ENCODE measurements at places on chromosomes 6 and 20.

DNA sequence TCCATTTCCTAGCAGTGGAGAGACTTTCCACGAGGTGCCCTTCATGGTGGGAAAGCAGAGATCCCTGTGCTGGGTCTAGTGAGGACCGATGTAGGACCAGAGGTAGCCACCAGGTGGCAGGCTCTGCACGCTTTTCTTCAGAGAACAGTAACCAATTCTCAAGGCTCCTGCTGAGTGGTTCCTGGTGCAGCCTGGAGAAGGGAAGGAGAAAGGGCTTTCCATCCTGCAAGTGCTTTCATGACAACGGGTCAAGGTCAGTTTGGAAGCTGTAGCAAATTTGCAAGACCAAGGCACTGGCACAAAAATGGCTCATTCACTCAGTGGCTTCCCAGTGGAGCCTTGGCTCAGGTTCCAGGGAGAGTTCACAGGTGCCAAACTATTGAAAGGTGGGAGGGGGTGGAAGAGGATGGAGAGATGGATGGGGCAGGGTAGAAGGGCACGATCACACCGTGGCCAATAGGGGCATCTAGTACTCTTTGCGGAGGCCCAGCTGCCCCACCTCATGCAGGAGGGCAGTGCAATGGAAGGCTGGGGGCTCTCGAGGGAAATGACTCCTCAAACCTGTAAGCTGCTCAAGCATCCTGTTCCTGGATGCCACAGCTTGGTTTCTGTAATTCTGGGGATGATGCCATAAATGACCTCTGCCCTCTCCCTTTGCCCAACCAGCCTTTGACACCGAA, 25.5 kb upstream of the KCNK16 start:
- peak; percentile 81 for DNase-seq

GRCh38 chr6:79070206-79070825, 7.7 kb downstream of the PHIP start:
- DNase-seq = no peak

GRCh38 chr6:89138173-89138572, 7.7 kb upstream of the PM20D2 start:
- DNase-seq = no peak

DNA sequence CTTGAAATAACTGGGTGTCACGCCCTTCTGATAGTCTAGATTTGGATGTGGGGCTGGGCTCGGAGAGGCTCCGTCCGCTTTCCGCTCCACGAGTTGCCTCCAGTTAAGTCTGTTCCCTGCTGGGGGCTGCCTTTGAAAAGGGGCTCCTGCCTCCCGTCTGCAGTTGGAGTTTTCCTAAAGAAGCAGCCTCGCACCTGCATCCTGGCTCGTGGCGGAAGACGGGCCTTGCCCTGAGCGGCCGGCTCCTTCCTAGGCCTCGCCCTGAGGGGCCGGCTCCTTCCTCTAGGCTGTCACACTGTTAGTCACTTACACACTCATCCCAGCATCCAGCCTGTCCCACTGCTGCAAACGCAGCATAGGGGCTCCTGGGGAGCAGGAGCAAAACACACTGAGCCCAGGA, 74.4 kb downstream of the SMOC2 start:
- no peak for DNase-seq

DNA sequence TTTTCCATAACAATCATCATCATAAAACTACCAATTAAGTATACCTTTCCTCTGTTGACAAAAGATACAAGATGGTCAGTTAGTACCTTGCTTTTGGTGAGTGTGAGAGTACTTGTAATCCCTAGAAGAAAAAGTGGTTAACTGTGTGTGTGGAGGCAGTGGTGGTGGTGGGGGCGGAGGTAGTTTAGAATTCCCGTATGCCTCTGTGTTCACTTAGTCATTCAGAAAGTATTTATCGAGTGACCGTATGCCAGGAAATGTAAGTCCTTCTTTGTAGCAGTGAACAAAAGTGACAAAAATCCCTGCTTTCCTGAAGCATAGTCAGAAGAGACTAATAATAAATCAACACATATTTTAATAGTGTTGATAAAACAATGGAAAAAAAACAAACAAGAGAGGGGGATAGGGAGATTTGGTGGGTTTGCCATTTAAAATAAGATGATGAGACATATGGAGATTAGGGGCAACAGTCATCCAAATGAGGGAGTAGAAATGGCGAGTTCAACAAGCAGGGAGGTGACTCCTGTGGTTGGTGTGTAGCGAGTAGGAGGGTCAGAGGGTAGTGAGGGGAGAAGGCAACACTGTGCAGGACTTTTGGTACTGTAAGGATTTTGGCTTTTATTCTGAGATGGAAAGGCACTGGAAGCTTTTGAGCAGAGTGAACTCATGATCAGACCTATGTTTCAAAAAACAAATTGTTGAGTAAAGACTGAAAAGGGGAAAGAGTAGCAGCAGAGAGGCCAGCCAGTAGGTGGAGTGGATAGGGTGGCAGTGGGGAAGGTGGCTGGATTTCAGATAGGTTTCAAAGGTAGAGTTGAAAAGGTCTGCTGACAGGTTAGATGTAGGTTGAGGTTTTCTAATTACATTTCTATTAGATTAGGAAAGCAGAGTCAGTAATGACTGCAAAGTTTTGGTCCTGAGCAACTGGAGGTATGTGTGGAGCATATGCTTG, 40.3 kb upstream of the SIM1 start:
- no peak for DNase-seq

GRCh38 chr20:54078296-54078984, 8.0 kb upstream of the BCAS1 start:
- DNase-seq = peak; percentile 26

- no peak for DNase-seq
Observed at GRCh38 chr6:121780325-121781321, 345.2 kb downstream of the GJA1 start.

- peak; percentile 35 for DNase-seq
Observed at GRCh38 chr6:33822575-33823395, 19.0 kb upstream of the MLN start.

DNA sequence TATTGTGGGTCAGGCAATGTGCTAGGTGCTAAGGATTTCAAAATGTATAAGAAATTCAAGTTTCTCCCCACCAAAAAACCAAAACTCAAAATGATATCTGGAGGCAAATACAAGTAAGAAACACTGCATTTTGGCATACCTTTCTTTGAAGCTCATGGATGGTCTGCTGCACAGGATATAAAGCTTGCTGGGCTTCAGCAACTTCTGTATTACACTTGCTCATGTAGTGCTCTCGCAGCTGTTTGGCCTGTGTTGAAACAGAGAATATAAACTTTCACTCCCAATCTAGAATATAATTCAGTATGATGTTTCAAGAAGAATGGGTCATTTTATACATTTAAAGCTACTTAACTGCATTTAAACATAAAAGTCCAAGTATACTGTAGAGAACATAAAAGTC, 39.6 kb downstream of the SHPRH start:
- DNase-seq = no peak

DNA sequence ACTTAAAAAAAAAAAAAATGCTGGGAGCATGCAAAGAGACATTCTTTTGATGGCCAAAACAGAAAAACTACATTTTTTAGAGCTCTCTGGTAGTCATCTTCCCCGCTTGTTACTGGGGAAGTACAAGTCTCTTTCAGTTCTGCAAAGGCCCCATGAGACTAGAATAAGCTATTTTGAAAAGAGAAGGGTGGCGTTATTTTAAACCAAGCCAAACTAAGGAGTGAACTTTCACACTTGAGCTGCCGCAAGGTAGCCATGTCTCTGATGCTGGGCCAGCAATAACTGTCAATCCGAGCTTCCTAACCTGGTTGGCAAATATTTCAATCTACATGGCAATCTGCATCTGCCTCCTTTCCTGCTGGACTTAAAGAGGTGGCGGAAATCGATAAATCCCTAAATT, 96.7 kb downstream of the L3MBTL3 start:
- DNase-seq = no peak

GRCh38 chr20:51244466-51244865, 221.6 kb upstream of the KCNG1 start:
- no peak for DNase-seq

GRCh38 chr6:113697632-113698410, 159.3 kb upstream of the MARCKS start:
- no peak for DNase-seq

DNA sequence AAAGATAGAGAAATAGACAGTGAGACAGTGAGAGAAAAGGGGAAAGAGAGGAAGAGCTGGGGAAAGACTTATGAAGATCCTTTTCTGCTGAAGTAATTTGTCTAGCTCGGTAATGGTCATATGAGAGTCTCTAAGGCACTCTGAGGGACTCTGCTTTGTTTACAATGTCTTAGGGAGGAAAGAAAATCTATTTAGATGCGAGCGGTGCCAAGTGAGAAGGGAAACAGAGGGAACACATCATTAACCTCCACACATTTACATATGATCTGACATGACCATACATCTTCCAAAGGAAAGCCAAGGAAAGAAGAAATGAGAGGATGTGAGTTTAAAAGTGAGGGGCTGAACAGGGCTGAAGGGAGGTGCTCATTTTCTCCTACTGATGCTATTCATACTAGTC, 862.3 kb upstream of the CITED2 start:
- DNase-seq = no peak
